ENCODE measurements at places on chromosomes 5 and 9.

GRCh38 chr9:122030357-122030756, 62.8 kb downstream of the TTLL11 start:
- no peak for DNase-seq

- no peak for DNase-seq
Observed at GRCh38 chr9:133772581-133772980, 34.4 kb upstream of the SARDH start.

DNA sequence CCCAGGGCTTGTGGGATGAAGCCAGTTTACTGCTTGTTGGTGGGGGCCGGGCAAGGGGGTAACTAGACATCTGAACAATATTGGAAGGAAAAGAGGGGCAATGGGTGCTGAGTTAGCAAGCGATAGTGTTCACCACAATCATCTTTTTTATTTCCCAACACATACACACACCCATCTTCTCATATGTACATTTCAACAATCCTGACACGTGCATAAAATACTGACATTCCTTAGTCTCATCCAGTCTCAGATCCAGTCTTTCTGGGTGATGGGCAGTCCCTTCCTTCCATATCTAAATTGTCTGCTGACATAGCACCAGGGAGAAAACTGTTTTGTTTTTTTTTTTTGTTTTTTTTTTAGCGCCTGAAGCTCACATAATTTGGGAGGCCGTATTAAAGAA, 333.6 kb upstream of the TRPC7 start:
- no peak for DNase-seq

DNA sequence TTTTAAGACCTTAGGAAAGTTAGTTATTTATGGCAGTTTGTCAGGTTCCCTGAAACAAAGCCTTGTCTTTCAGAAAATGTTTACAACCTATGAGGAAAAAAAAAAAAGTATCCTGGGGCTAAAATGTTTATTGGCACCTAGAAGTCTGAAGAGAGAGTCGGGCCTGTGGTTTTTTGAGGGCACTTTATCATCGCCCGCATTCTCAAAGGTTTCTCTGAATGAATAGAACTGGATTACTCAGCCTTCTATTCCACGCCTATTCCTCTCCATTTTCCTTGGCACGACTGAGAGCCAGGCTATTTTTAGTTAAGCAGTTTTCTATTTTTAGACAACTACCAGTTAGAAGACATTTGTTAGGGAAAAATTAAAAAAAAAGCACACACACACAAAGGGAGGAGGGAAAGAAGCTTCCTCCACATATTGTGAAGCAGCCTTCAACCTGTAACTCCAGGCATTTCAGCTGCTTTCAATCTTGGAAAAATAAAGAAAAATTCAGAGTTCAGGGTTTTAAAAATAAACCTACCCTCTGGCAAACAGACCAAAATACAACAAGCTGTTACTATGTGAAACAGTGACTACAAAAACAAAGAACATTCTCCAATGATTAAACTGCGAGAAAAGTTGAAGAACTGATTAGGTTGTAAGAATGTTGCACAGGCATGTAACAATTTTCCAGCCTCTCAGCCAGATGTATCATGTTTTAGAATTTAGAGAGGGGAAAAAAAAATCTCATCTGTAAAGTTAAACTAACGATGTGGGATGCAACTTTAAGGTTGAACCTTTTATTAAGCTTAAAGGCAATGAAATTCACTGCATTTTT, 97.0 kb downstream of the MEF2C start:
- DNase-seq, result no peak

DNA sequence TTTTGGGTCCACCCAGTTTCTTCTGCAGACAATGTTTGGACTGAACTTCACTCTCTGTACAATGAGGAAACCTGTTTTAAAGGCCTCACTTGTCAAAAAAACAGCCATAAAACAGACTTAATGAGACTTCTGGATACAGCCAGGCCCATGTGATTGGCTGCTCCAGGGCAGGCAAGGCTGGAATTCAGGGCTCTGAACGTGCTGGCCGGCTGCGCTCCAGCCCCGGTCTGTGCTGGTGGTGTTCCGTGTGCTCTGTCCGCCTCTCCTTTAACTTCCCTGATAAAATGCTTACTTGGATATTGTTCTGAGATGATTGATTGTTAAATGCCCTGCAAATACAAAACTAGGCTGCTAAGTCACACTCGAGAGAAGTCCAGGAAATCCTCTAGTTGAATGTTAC, 131.2 kb upstream of the KLF4 start:
- no peak for DNase-seq

- no peak for DNase-seq
Observed at GRCh38 chr9:91734371-91734981, 215.6 kb downstream of the ROR2 start.

DNA sequence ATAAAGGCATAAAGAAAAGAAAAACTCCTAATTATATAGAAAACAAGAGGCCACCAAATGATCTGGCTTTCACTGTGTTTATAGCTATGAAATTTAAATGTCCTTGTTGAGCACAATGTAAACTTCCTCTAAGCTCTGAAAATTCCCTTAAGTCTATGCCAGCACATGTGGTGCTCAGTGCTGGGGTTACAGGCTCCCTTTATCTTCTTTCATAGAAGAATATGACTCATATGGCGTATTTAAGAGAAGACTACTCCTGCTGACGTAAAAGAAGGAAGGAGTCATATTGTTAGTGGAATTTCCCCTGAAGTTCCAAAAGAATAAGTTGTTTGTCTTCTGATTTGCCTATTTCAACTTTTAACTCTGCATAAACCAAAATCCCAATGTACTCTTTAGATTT, 30.4 kb downstream of the RNF145 start:
- peak; percentile 15 for DNase-seq

GRCh38 chr9:89361031-89361430, 42.7 kb downstream of the SECISBP2 start:
- no peak for DNase-seq

DNA sequence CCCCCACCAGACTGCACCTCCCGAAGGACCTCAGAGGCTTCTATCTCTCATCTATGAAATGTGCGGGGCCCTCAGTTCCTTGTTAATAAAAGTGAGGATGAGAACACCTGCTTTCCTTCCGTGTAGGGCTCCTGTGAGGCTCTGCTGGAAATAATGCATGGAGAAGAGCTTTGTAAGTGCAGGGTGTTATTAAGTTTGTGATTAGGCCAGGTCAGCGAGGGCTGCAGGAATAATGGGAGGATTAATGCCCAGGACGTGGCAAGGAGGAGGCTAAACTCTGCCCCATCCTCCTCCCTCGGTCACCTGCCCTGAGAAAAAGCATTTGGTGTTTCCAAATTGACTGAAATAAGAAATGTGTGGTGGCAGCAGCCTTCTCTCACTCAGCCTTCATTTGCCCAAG, 83.5 kb upstream of the HSPA9 start:
- DNase-seq, result no peak

- DNase-seq, result no peak
Observed at GRCh38 chr9:137309368-137310188, 7.5 kb upstream of the NRARP start.

DNA sequence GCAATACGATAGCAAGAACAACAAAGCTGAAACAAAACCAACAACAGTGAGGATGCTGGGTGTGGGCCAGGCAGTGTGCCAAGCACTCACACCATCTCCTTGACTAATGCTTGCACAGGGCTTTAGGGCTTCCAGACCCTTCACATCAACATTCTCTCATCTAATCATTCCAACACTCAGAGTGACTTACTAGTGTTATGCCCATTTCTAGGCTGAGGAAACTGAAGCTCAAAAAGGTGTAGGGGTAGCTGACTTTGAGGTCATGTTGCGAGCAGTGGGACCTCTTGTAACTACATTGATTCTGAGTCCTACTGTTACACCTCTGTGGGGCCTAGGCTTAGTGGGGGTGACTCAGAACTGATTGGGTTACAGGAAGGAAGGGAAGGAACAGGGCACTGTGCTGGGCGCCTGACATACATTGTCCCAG, 9.7 kb downstream of the ANGPTL2 start:
- DNase-seq, result no peak

DNA sequence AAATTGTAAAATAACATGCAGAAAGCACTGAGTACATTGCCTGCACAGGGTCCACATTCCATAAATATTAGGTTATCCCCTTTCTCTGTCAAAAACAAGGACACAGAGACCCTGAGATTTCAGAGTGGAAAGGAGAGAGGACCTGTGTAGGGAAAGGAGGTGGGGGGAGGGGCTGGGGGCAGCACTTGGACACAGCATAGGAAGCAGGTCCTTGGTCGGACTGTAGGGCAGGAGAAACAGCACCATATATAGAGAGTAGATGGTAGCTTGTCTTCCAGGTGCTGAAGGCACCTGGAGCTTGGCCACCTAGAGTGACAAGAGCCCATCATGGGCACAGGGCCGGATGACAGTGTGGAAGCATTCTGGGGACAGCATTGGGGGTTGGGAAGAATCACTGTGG, 2.4 kb downstream of the TPM2 start:
- DNase-seq, result no peak

DNA sequence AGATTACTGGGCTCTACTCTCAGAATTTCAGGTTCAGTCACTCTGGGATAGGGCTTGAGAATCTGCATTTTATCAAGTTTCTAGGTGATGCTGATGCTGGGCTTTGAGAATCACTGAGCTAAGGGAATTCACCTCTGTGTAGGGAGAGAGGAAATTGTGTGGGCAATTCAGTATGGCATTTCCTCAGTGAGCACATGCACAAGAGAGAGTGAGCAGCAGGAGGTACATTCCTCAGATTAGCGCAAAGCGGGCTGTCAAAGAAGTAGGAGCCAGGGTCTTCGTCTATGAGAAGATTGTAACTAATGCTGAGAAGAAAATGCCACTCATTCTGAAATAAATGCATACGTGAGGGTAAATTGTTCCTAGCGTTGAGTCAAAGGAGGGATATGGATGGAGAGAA, 175.9 kb downstream of the KIF4B start:
- DNase-seq, result no peak

GRCh38 chr9:126550891-126551351, 62.8 kb upstream of the LMX1B start:
- no peak for DNase-seq

DNA sequence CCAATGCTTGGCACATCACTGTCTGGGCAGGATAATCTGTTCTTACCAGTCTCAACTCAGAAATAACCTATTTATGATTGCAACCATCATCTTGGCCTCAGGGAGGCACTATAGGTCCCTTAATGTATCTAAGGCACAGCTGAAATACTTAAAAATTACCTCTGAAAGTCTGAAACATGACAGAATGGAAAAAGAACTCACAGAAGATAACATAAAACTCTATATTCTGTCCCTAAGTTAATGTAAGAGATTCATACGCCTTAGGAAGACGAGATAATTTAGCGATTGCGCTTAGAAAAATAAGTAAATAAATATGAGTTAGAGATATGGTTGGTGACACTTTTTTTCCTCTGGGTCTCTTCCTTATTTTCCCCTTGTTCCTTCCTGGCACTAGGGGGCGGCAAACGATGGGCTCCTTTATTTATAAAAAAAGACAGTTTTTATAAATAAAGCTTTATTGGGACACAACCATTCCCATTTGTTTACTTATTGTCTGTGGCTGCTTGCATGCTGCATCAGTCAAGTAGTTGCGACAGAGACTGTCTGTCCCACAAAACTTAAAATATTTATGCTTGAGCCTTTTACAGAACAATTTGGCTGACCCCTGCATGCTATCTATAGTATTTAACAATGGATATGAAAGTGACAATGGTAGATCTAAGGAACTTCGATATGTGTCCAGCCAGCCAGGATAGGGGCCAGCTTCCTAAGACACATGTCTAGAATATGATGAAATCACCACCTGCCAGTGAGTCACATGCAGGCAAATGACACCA, 79.6 kb downstream of the PDE4D start:
- DNase-seq, result peak; percentile 84

DNA sequence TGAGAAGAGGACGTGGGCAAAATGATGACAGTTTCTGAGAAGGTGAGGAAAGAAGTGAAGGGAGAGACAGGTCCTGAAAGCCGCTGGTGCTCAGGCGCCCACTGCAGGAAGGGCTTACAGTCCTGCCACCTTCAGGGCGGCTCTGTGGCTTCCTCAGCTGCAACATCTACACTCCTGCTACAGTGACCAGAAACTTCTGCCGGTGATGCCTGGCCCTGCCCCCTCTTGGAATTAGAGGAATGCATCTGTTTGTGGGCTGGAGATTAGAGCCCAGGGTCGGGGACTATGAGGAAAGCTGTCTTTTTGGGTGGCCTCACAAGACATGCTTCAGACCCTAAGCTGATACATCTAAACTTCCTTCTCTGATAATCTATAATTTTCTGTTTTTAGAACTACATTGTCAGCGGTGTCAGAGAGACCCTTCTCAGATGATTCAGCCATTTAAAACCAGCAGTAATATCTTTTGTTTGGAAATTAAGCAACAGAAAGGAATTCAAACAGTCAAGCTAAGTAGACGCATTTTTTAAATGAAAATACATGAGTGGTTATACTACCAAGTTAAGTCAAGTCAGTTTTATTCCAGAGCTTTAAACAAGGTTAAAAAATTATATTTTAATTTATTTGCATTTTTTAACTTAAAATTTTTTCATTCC, 30.4 kb downstream of the PRDM6 start:
- DNase-seq, result no peak

DNA sequence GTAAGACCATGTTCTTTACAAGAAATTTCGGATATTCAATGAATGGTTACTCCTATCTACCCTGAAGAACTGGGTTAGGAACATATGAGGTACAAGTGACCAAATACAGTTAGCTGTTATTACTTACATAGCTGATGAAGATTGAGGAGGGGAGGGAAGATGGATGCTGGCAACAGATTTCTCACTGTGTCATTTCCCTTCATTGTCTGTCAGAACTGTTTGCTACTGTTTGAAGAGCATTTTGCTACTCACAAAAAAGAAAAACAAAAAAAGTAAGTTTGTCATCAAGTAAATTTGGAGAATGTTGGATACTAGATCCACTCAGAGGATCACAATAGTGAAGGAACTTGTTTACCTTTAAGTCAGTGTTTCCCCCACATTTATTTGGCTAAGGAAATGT, 53.7 kb downstream of the ENC1 start:
- no peak for DNase-seq

DNA sequence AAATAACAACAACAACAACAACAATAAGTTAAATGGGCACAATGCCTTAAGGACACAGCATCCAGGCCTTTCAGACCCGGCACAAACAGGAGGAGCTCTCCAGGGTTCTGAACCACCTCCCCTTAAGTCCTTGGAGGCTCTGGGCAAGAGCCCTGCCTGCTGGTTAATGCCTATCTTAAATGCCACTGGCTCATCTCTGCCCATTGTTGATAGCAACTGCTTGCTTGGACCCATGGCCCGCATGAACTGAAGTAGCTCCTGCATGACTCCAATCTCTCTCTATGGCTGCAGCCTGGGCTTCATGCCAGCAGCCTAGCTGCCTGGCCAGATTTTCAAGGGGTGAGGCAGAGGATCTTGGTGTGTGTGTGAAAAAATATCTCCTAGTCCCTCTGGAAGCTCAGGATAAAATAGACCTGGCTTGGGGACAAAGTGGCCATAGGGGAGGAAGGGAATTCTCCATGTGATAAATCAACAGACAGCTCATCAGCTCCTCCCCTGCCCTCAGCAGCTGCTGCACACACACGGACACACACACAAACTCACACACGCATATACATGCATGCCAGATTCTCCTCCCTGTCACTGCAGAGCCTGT, 27.4 kb downstream of the FAM219A start:
- DNase-seq, result peak; percentile 55

Measured in Kasumi-1 (cell line).